ENCODE measurements at places on chromosomes 16 and 17.
A peak's percentile ranks its signal among the peaks of the same experiment; 100 is the strongest.

DNA sequence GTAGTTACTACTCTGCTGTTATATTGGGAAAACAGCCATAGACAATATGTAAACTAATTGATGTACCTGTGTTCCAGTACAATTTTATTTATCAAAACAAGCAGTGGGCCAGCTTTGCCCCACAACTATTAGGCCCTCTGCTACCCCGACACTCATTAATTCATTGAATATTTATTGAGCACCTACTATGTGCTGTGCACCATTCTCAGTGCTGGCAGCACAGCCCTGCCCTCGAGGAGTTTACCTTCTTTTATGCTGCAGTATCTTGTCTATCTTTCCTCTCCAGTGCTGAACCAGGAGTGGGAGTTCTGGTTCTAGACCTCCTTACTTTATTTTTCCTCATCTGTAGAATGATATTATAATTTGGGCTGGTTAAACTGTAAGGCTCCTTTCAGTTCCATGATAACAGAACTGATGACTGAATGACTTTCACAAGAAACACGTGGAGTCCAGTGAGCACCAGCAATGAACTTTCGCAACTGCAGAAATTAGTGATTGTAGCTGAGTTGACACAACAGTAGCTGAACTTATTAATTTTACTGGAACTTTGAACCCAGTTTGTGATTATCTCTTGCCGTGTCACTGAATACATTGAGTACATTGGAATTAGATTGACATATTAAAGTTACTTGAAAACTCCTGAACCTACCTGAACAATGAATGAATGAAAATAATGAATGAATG, 2.4 kb downstream of the GOSR2 start:
- DNase-seq: no peak

GRCh38 chr16:53053967-53054669, 673 bp upstream of the CHD9 start:
- DNase-seq: peak; percentile 54

- no peak for DNase-seq
Observed at GRCh38 chr17:68599091-68599490, 2.1 kb downstream of the FAM20A start.

GRCh38 chr17:66782851-66783250, 52.1 kb upstream of the CACNG5 start:
- DNase-seq: no peak

GRCh38 chr16:69182730-69183416, 4.1 kb upstream of the SNTB2 start:
- no peak for DNase-seq

DNA sequence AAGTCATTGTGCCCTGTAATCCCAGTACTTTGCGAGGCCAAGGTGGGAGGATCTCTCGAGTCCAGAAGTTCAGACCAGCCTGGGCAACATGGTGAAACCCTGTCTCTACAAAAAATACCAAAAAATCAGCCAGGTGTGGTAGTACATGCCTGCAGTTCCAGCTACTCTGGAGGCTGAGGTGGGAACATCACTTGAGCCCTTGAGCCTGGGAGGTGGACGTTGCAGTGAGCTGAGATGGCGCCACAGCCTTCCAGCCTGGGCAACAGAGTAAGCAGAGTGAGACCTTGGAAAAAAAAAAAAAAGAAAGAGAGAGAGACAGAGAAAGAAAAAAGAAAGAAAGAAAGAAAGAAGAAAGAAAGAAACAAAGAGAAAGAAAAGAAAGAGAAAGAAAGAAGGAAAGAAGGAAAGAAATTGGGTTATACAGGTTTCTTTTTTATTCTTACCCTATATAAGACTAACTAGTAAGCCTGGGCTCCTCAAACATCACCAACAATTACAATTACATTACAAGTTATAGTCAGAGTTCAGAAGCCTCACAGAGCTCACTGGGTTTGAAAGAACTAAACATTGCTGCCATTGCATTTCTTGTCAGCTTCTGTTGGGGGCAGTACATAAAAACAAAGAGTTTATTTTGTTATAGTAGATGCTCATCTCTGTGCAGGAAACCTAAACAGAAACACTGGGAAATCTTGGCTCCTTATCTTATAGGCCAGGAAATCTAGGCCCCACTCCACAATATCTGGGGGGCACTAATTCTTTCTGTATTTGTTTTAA, 6.7 kb upstream of the ABCA9 start:
- no peak for DNase-seq

GRCh38 chr17:37774504-37774903, 29.6 kb upstream of the HNF1B start:
- peak; percentile 60 for DNase-seq

GRCh38 chr17:78072961-78073360, 55.6 kb downstream of the TMC6 start:
- DNase-seq: no peak

DNA sequence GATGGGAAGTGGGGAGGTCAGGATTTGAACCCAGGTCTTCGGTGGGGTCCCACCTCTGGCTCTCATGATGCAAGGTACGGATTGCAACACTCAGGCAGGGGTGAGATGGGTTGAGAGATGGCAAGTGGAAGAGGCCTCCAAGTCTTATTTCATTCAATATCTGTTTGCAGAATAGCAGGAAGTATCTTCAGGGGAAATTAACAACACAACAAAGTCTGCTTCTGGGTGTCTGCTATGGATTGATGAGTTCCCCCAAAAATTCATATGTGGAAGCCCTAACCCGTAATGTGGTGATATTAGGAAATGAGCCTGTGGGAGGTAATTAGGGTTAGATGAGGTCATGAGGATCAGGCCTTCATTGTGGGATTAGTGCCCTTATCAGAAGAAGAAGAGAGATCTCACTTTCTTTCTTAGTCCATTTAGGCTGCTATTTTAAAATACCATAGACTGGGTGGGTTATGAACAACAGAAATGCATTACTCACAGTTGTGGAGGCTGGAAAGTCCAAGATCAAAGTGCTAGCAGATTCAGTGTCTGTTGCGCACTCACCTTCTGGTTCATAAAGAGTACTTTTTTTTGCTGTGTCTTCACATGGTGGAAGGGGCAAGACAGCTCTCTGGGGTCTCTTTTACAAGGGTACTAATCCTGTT, 4.4 kb upstream of the CD300H start:
- no peak for DNase-seq

- DNase-seq: no peak
Observed at GRCh38 chr17:66576473-66576872, 258.4 kb upstream of the CACNG5 start.

GRCh38 chr16:23580391-23580790, 15.7 kb downstream of the NDUFAB1 start:
- no peak for DNase-seq

- DNase-seq: peak; percentile 75
Observed at GRCh38 chr17:37848690-37849616, 75.3 kb upstream of the TBC1D3K start.

- no peak for DNase-seq
Observed at GRCh38 chr16:22052980-22053379, 39.4 kb upstream of the VWA3A start.

DNA sequence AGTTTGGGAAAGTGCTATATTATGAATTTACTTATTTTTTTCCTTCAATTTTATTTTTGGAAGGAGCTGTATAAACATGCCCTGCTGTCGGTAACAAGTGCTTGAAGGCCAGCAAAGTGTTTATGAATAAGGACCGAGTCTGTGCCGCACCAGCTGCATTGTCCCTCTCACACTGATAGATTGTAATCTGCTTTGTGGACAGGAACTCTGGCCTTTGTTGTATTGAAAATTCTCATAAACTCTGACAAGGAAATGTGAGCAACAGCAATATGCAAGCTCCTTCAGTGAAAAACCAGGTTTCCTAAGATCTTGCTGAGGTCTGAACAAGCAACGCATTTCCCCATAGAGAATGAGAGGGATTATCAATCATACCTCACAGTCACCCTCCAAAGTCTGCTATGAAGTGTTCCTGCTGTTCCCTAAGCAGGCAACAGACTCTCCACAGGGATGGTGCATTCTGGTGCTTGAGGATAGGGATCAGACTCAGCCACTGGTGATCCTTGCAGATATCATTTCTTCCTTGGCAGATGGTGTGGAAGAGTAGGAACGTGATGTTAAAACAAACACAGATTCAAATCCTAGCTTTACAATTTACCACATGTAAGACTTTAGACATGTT, 109.6 kb downstream of the KCNJ2 start:
- no peak for DNase-seq

DNA sequence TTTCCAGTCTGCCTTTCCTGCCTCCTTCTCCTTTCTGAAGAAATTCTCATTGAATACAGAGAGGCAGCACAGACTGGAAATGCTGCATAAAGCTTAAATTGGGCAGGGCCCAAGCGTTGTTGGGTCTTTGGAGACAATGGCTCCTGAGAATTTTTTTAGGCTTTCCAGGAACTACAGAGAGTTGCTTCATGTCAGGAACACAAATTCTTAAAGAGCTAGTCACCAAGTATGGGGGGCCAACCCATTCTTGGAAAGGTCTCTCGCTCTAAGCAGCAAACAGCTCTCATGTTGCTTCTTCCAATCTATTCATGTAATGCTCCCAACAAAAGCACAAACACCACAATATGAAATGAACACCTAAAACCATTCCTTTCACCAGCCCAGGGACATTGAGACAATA, 6.9 kb downstream of the HNF1B start:
- no peak for DNase-seq

GRCh38 chr16:87499189-87499486, 6.3 kb upstream of the ZCCHC14 start:
- no peak for DNase-seq

GRCh38 chr17:27496437-27496943, 40.2 kb downstream of the KSR1 start:
- DNase-seq: no peak

GRCh38 chr16:28538733-28539596, at the start of gene NUPR1:
TSS of gene NUPR1 (minus strand) at chr16:28538974. CDS start at chr16:28538907, 67 bp downstream.
- DNase-seq: no peak

GRCh38 chr16:22217890-22218730, 12.0 kb downstream of the EEF2K start:
- DNase-seq: peak; percentile 89

DNA sequence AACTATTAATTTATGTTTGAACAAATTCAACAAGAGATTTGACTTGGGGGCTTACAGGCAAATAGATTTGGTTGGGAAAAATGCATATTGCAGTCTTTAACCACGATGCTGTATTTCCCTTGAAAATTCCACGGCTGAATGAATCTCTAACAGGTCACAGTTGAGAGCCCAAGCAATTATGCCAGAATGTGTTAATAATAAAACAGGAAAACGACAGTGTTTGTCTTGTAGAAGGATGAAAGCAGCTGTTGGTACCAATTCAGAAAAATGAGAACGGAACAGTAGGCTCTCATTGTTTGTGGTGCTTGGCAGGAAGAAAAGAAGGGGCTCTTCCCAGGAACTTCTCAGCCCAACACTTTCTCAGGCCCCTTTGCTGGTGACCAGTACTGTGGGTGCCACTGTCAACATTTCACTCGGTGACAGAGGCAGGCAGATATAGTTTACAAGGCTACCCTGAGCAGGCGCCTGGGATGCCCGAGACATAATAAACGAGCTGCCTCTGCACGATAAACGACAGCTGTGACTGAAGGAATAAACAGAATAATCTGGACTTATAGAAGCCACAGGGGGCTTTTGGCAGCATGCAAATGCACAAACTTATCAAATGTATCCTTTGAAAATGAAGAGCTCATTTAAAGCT, 387.1 kb downstream of the HS3ST4 start:
- DNase-seq: no peak

- DNase-seq: no peak
Observed at GRCh38 chr17:60995680-60996079, 318.0 kb downstream of the BCAS3 start.

GRCh38 chr16:69434066-69434465, 9.6 kb downstream of the CYB5B start:
- DNase-seq: no peak

GRCh38 chr16:54846766-54847165, 83.9 kb upstream of the IRX5 start:
- no peak for DNase-seq

- DNase-seq: peak; percentile 81
Observed at GRCh38 chr17:78313735-78314648, 45.9 kb downstream of the SOCS3 start.

GRCh38 chr17:8695241-8695640, 49.4 kb downstream of the CCDC42 start:
- no peak for DNase-seq

GRCh38 chr16:81808933-81809480, 29.9 kb downstream of the PLCG2 start:
- peak; percentile 67 for DNase-seq

GRCh38 chr16:27398894-27399853, 2.8 kb upstream of the IL21R start:
- no peak for DNase-seq

- DNase-seq: no peak
Observed at GRCh38 chr16:8108991-8109509, 481.3 kb downstream of the TMEM114 start.

GRCh38 chr17:31609331-31609730, 217.9 kb downstream of the RAB11FIP4 start:
- no peak for DNase-seq

GRCh38 chr17:65892912-65893377, 299.0 kb downstream of the CEP112 start:
- DNase-seq: peak; percentile 7

Measured in GM13976 (cell line).